NCI-H2081 treated with DMSO at 0.1 percent for 48 hours (cell line): ENCODE measurements at places on chromosomes 3 and 15.
A peak's percentile ranks its signal among the peaks of the same experiment; 100 is the strongest.

GRCh38 chr3:105317841-105318240 lies 48.9 kb upstream of the ALCAM start:
- DNase-seq, result no peak

DNA sequence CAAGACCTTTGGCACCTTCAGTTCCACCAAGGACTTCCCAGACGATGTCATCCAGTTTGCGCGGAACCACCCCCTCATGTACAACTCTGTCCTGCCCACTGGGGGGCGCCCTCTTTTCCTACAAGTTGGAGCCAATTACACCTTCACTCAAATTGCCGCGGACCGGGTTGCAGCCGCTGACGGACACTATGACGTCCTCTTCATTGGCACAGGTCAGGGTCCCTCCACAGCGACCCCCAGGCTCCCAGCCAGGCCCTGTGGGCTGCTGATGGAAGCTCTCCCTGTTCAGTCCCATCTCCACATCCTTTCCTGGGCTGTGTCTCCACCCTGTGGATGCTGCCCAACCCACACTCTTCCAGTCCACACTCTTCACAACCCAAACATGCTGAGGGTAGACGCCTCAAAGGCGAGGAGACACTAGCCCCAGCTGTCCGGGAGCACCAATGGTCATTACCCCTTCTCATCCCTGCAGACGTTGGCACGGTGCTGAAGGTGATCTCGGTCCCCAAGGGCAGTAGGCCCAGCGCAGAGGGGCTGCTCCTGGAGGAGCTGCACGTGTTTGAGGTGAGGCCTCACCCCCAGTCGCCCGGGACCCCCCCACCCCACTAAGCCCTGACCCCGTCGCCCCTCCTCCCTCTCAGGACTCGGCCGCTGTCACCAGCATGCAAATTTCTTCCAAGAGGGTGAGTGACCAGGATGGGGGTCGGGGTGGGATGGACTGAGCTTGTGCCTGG lies 4.3 kb upstream of the LSMEM2 start:
- DNase-seq, result no peak

GRCh38 chr3:122975163-122975923 lies 52.2 kb downstream of the SEMA5B start:
- no peak for DNase-seq

DNA sequence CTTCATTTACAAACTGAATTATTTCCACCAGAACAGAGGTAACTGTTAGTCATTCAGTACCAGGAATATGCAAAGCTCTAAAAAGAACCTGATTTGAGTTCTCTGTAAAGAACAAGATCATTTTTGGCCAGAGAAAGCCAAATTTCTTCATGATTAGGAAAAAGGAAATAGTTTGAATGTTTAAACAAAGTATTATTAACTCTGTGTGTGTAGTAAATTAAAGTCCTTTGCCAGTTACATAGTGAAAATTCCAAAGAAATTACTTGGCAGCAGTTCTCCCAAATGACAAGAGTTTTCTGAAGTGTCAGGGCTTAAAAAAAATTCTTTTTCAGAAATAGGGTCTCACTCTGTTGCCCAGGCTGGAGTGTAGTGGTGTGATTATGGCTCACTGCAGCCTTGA lies 24.5 kb downstream of the QTRT2 start:
- DNase-seq, result no peak

DNA sequence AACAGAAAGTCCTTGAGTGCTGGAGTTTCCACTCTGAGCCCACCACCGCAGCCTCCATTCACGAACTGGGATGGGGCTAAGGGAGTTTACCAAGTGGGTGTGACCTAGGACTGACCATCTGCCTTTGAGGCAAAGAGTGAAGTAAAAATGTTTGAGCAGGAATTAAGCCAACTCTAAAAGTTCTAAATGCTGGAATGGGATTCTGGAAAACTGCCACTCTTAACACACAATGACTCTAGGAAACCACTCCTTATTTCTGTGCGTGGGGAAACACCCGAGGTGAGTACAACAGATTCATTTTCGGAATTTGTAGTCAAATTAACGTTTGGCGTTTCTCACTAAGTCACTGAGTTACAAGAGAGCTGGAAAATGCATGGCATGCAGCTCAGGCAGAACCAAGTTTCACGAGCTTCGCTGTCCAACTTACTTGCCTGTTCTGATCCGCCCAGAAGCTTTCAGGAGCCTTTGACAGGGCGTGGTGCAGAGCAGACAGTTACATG lies 31.6 kb downstream of the ISL2 start:
- DNase-seq, result no peak

DNA sequence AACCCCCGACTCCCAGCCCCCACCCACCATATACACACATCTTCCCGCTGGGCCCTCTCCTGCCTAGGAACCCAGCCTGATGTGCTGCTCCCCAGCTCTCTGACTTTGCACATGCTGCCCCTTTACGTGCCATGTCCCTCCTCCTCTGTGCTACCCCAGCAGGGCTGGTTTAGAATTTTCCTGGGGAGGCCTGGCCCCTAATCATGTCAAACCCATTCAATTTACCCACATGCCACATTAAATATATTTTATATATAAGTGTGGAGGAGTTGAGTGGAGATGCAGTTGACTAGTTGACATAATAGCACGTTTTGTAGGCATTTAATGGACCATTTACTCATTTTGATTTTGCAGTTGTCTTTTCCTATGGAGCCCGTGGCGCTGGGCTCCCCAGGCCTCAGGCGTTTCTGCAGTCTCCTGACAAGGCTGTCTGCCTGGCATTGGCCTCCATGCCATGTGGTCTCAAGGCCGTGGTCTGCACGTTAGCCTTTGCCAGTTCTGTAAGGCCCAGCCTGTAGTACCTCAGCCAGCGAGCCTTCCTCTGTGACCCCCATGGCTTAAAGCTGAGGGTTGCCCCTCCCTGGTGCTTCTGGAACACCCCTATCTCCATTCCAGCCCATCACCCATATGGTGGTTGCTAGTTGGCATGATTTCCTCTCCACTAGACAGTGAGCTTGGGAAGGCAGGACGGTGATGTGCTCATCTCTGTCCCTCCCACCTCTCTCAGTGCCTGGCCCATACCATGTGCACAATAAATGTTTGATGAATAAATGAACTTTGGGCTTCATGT lies 155.8 kb downstream of the TLE3 start:
- peak; percentile 38 for DNase-seq
